Stimulated activated CD4-positive, alpha-beta T cell treated with anti-CD3 and anti-CD28 coated beads, Interleukin-12 subunit alpha, Interleukin-12 subunit beta, amount 100 ng/mL, for 24 hours (primary cell): ENCODE measurements at places on chromosomes 6 and 20.
A peak's percentile ranks its signal among the peaks of the same experiment; 100 is the strongest.

DNA sequence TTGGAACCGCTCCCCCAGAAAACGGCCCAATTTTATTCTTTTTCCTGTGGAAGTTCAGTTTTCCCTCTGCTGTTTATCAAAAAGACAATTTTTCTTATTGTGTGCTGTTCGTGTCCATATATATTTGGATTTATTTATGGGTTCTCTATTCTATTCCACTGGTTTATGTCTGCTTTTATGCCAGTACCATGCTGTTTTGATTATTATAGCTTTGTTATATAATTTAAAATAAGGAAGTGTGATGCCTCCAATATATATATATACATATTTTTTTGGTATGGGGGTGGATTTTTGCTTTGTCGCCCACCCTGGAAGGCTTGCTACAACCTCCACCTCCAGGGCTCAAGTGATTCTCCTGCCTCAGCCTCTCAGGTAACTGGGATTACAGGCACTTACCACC, 103.3 kb downstream of the TFAP2B start:
- DNase-seq, result no peak

- no peak for DNase-seq
Observed at GRCh38 chr6:39693206-39693605, 32.0 kb downstream of the KIF6 start.

DNA sequence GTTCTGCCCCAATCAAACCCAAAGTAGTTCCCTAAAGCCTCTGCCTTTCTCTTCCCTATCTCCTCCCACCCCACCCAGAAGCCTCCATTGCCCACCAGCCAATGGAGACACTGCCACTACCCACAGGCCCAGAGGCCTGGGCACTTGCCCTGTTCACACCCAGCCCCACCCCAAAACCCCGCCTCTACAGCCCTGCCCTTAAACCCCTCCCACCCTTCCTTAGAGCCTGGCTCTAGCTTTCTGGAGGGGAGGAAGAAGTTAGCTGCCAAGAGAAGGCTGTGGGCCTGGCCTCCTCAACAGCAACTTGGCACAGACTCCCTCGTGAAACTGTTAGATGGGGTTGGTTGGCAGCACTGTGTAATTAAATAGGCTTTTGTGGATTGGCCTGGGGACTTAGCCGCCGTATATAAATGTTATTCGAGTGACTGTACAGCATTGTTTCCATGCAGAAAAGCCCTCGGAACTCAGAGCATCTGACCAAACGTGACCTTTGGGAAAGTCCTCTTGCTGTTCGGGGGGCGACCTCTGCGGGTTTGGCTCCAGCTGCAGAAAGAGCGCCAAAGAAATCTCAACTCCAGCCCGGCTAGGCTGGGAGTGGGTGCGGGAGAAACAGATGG, 31.4 kb downstream of the COL11A2 start:
- no peak for DNase-seq

GRCh38 chr20:20497242-20497978, 129.5 kb downstream of the INSM1 start:
- no peak for DNase-seq

DNA sequence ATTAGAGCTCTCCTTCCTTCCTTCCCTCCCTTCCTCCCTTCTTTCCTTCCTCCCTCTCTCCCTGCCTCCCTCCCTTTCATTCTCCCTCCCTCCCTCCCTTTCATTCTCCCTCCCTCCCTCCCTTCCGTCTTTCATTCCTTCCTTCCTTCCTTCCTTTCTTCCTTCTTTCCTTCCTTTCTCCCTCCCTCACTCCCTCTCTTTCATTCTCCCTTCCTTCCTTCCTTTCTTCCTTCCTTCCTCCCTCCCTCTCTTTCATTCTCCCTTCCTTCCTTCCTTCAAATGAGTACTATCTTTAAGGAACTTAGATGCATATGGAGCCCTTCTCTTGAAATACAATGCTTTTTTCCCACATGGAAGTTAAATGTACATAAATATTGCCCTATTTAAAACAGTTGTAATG, 20.9 kb upstream of the PTPRK start:
- no peak for DNase-seq

- no peak for DNase-seq
Observed at GRCh38 chr6:31528821-31529328, at the start of gene MCCD1. MCCD1 (plus strand) TSS chr6:31528962; CDS start chr6:31529015, 53 bp downstream.

GRCh38 chr6:122323361-122323760, 76.1 kb upstream of the HSF2 start:
- DNase-seq, result no peak

DNA sequence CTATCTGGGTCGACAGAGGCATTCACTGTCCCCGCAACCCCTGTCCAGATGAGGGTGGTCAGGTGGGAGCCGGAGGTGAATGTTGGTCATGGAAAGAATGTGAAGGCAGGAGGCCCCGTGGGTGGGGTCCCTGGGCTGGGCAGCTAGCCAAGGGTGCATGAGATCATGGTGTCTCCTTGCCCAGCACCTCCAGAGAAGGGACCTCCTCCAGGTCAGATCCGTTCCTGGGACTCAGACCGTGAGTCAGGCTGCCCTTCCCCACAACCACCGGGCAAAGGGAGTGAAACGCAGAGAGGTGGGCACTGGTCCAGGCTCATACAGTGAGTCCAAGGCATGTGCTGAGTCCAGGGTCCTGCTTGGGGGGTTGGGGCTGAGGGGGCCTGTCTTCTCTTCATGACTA, 3.5 kb downstream of the FOXS1 start:
- no peak for DNase-seq

DNA sequence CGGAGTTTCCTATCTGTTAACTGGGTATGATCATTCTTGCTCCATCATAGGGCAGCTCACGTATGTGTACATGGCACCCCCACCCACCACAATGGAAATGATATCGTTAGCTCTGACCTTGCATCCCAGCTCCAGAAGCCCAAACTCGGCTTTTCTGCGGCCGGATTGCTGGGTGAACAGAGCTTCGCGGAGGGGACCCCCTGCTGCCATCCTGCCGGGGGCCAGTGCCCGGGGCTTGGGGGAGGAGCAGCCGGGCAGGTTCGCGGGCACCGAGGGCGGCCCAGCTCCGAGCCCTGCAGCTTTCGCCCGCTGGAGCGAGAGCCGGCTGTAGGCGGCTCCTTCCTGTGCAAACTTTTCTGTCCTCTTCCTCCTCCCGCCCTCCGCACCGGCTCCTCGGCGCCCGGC, 24.9 kb upstream of the FUCA2 start:
- DNase-seq, result peak; percentile 45

DNA sequence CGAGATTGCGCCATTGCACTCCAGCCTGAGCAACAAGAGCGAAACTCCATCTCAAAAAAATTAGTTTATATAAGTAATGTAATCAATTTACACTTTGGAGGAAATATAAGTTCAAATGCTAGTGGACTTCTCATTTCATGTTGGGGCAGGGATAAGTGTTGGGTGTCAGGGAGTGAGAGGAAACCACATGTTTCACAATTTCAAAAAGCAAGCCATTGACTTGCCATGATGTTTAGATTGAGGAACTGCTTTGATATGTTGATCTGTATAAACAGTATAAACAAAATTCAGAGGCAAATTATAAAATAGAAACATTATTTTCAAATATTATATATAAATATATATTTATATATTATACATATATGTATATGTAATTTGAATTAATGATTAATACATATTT, 42.7 kb downstream of the FILIP1 start:
- DNase-seq, result no peak

- no peak for DNase-seq
Observed at GRCh38 chr6:82607998-82608725, 244.5 kb downstream of the TPBG start.

- no peak for DNase-seq
Observed at GRCh38 chr20:19495905-19496703, 262.0 kb upstream of the RIN2 start.

DNA sequence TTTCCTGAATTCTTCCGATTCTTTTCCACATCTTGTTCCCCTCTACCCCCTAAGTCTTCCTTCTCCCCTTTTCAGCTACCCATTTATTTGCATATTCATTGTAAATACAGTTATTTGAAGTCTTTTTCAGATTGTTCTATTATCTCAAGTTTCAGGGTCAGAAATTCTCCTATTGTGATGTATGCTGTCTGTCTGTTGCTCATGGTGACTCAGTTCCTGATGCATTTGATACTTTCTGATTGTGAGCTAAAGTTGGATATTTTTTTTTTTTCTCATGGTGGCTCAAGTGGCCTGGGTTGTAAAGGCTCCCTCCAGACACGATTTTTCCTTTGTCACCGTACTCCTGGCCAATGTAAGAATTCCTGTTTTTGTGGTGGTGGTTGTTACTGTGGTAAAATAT, 4.9 kb upstream of the PI16 start:
- no peak for DNase-seq

DNA sequence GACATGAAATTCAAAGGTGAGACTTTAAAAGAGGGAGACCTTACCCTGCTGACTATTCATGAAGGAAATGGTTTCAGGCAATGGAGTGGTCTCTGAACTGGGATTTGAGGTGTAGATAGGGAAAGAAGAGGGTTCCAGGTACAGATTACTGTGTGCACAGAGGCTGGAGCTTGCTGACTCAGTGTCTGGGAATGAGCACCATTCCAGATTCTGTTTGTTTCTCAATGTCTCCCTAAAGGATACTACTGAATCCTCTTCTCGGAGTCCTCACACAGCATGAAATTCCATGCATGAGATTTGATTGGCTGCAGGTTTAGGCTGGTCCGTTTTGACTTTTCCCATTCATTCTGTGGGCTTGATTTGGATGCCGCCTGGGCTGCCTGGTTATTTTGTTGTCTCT, 49.0 kb downstream of the PPP1R14C start:
- no peak for DNase-seq

GRCh38 chr20:63639093-63639975, 12.4 kb upstream of the GMEB2 start:
- DNase-seq, result no peak

DNA sequence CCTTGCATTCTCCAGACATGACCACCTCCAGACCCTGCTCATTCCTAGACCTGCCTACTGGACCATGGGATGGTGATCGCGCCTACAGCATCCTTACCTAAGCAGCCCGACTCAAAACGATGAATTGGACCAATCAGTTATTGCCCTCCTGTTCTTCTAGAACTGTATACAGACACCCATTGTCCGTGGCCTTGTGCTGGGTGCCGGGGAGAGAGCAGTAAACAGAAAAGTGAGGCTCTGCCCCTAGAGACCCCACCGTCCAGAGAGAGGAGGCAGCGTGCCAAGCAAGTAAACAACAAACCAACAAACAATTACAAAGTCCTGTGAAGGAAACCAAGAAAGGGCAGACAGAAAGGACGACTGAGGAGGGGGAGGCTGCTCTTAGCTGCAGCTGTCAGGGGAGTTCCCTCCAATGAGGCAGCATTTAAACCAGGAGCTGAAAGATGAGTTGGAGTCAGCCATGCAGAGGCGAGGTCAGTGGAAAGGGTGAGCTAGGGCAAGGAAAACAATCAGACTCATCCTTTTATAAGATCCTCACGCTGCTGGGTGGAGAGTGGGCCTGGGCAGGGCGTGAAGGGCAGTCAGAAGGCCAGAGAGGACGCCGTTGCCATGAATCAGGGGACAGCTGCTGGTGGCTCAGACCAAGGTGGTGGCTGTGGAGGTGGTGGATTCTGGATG, 37.6 kb upstream of the BLCAP start:
- DNase-seq, result no peak

DNA sequence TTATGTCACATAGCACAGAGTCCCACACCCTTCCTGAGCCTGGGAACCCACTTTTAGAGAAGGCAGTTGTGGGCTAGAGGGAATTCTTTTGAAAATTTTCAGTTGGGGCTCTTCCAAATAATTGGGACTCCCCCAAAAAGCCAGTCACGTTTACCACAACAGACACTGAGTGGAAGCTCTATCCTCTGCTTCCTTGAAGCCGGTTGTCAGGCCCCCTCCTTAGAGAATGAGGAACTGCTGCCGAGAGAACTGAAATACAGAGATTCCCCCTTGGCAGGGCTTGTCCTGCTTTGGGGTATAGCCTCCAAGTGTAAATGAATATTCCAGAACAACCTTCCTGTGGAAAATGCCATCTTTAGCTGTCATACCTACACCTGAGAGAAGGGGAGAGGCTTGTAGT, 2.7 kb upstream of the JAG1 start:
- no peak for DNase-seq

DNA sequence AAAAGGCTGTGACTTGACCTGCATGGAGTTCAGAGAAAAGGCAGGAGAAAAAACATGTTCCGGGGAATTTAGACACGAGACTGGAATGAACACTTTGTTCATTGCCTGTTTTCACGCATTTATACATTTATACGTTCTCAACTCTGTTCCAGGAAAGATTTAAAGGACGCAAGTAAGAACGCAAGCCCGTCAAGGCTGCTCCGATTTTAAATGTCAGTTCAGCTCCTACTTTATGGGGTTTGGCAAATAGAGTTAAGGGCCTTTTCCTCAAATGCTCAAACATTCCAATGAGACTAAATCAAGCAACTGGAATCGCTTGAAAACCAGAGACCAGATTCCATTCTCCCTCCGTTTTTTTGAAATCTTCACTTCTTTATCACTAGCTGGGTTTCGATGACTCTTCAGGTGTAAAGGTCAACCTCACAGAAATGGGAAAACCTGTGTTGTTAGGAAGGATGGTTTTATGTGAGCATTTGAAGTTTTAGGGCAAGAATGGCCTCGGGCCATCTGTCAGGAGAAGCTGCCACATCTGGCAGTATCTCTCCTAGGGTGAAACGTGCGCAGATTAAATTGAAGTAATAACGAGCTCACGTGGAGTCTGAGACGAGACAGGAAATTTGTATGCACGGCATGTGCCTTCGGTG, 24.9 kb downstream of the TTLL2 start:
- DNase-seq, result no peak

- DNase-seq, result no peak
Observed at GRCh38 chr20:32201296-32201976, 6.1 kb downstream of the PLAGL2 start.

GRCh38 chr6:71197780-71198179, 90.8 kb upstream of the OGFRL1 start:
- DNase-seq, result no peak

DNA sequence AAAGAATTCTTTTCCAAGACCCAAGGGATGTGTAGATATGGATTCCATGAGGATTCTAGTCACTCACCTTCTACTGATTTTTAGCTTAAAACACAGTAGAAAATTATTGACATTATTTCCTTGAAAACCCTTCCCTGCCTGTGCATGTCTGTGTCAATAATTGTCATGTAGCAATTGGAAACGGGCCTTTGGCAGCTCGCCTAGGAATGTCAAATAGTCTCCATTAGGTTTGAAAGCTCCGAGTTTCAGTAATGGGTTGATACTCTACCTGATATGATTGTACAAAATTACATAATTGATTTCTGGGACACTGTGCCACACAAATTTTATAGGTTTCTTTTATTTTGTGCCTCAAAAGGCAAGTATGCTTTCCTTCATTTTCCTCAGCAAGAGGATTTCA, 515.2 kb upstream of the ARID1B start:
- no peak for DNase-seq
